ENCODE measurements at places on chromosomes 16 and 17.

DNA sequence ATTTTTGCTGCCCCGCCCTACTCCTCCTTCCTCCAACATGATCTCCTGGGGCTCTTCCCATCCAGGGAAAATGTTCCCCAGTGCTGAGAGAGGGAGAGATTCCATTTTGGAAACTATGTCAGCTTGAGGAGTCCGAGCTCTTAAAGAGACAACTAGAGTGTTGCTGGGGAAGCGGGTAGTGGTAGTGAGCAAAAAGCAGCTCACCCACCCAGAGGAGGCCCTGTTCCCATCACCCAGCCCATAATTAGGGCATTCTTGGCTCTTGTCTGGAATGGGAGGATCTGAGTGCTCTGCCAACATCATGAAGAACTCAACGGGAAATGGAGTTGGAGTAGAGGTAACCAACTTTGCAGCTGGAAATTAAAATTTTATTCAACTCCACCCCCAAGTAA lies 9.1 kb upstream of the MSL1 start:
- DNase-seq = no peak

DNA sequence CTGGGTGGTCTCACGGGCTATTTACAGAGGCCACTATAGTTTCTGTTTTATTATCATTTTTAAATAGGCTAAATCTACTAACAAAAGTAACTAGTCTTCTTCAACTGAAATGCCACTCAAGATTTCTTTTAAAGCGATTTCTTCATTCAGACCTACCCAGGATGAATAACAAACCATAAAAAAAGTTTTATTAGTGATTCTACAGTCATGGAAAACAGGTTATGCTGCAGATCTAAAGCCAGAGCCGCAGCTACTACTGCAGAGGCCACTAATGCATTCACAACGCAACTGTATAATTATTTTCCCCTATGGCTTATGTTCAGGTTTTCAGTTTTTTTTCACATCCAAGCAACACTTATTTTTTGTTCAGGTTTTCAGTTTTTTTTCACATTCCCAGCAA lies 136.2 kb upstream of the AXIN2 start:
- DNase-seq = no peak

DNA sequence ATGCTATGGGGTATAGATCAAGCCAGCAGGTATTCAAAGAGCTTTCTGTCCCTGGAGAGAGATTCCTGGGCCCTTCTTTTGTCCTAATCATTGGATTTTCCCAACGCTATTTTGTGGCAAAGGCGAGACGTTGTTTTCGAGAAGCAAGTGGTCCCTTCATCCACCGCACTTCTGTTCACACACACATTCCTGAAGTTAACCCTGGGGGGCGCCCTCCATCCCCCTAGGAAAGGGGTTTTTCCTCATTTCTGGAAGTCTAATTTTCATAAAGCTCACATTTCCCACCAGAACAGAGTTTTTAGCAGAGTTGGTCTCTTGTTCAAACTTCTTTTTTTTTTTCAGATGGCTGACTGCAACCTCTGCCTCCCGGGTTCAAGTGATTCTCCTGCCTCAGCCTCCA lies 11.9 kb downstream of the SCGB1C2 start:
- no peak for DNase-seq

- no peak for DNase-seq
Observed at GRCh38 chr17:58641887-58642311, 49.9 kb downstream of the TEX14 start.

- DNase-seq = no peak
Observed at GRCh38 chr16:28865722-28866453, 2.2 kb downstream of the SH2B1 start.

DNA sequence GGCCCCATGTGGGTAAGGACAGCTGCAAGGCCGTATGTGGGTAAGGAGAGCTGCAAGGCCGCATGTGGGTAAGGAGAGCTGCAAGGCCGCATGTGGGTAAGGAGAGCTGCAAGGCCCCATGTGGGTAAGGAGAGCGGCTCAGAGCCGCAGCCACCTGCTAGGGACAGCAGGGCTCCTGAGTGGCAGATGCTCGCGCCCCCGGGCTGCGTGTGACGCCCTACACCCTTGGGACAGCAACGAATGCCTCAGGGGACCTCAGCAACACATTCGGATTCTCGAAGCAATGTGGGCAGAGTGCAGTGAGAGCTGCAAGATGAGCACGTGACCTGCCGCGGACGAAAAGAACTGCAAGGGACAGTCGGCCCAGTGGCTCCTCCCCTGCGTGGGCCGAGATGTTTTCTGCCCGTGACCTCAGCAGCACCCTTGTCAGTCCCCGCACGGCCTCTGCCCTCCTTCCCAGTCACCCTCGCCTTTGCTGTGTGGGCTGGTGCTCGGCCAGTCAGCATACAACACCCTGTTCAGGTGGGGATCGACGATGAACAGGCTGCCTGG lies 9.6 kb upstream of the SLC38A8 start:
- no peak for DNase-seq

DNA sequence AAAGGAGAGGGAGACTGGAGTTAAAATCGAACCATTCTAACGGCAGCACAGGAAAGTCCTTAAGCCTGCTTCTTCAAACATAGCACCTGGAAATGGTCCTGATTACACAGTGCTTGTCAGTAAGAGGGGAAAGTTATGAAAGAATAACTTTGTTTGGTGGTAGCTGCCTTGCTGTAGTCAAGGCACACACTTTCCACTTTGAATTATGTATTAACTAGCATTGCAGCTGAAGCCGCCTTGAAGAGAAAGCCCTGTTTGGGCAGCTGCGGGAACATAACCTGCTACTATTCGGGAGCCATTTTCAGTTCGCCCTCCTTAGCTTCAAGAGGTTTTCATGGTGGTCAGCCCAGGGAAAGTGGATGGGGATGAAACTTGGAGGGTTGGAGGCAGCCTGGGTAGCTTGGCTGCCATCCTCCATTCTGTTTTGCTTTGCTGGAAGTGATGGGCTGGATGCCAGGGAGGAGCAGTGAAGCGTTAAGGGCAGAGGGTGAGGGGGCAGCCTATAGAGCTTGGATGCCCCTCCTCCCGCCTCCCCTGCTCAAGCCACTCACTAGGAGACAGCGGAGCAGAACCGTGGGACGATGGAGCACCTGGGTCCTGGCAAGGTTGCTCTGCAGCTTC lies 5.3 kb upstream of the HAS3 start:
- DNase-seq = no peak

GRCh38 chr17:43576563-43577229 lies 30.6 kb upstream of the ETV4 start:
- peak; percentile 67 for DNase-seq
